Colonic mucosa (tissue), 4 donors: ENCODE measurements at places on chromosomes 2 and 18. TPM values are rescaled to one million over a fixed set of nuclear protein-coding genes. Genes with fewer than 3 reads are reported as not detected.

DNA sequence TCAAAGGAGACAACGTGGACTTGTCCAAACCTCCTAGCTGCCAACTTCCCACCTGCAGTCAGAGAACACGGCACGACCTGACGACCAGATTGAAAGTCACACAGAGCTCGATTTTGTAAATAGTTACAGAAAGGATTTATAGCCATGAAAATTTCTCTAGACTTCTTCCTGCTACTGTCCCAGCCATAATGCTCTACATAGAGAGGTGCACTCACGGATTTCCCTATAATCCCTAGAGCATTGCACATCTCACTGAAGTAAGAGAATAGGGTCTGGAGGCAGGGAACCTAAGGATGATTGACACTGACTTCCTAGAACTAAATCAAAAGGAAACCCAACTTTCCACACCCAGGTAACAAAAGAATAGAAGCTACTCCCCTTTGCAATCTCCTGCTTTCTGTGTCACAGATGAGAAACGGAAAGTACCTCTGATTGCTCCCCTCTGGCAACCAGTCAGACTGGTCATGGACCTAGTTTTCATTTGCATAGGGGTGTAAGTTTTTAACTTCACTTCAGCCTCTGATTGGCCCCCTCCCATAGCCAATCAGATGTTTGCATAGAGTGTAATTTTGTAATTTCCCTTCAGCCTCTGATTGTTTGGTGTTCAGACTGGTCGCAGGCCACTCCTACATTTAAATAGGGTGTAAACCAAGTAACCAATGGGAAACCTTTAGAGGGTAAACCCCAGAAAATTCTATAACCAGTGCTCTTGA, 58.6 kb upstream of the FBXO11 start:
- no peaks in the 10 kb centered on the region for H3K4me1 ChIP-seq
- no peaks in the 10 kb centered on the region for H3K27me3 ChIP-seq
- no peak overlapping the region for H3K27ac ChIP-seq
- H3K36me3 ChIP-seq: no peaks in the 10 kb centered on the region
- H3K4me3 ChIP-seq: no peak overlapping the region
- DNase-seq: peak; percentile 19

DNA sequence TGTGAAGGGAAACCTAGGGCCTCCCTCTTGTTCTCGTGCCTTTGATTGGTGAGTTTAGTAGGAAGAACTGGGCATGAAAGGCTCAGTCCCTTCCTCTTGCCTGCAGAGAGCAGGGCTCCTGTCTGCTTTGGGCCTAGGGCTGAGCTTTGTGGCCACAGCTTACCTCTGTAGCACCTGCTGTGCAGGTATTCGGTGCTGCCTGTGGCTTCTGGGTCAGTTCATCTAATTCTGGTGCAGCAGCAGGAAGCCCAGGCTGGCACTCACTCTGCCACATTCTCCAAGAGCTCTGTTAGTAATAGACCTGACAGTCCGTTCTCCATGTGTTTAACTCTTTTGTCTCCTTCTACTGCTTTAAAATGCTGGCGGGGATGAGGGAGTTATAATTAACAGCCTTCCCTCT, 96.5 kb downstream of the DLGAP1 start:
- no peak overlapping the region for H3K27ac ChIP-seq
- H3K27me3 ChIP-seq: no peaks in the 10 kb centered on the region
- no peaks in the 10 kb centered on the region for H3K36me3 ChIP-seq
- H3K4me3 ChIP-seq: no peak overlapping the region
- no peaks in the 10 kb centered on the region for H3K4me1 ChIP-seq
- DNase-seq: no peak

DNA sequence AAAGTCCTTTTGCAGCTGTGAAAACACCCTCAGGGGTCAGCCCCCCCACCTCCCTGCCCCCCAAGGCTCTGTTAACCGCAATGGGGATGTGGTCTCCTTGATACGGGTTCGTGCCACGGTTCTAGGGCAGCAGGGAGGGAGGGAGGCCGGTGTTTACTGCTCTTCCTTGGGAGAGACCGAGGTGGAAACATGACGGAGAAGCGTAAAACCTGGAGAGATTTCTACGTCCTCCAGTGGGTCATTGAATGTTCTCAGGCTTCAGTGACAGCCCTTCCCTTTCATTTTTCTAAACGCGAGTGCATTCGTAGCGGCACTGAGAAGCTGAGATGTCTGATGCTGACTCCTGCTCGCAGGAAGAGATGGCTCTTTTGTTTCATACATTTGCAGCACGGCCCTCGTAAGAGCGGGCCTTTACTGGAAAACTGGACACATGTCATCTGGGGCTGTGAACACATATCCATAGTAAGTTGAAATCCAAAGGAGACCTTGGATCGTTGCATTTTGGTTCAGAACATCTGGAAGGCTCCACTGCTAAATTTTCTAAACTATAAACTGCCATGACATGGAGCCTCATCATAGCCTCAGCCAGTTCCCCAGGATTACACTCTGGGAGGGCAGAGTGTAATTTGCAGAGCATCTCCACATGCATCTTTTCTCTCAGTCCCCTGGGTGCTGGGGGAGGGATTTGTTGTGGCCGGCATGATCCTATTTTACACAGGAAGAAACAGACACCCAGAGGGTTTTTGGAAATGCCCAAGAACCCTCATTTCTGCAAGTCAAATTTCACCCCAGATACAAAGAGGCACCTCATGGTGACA, 40.6 kb upstream of the HDAC4 start:
- no peak for DNase-seq
- H3K4me1 ChIP-seq: no peaks in the 10 kb centered on the region
- H3K4me3 ChIP-seq: no peak overlapping the region
- peaks cover 10% of the 10 kb centered on the region for H3K27me3 ChIP-seq
- H3K36me3 ChIP-seq: no peaks in the 10 kb centered on the region

GRCh38 chr2:182952741-182953450, 85.4 kb downstream of the NCKAP1 start:
- H3K4me3 ChIP-seq: no peak overlapping the region
- no peaks in the 10 kb centered on the region for H3K4me1 ChIP-seq
- H3K27ac ChIP-seq: no peak overlapping the region
- H3K36me3 ChIP-seq: no peaks in the 10 kb centered on the region
- DNase-seq: no peak
- H3K27me3 ChIP-seq: no peaks in the 10 kb centered on the region

DNA sequence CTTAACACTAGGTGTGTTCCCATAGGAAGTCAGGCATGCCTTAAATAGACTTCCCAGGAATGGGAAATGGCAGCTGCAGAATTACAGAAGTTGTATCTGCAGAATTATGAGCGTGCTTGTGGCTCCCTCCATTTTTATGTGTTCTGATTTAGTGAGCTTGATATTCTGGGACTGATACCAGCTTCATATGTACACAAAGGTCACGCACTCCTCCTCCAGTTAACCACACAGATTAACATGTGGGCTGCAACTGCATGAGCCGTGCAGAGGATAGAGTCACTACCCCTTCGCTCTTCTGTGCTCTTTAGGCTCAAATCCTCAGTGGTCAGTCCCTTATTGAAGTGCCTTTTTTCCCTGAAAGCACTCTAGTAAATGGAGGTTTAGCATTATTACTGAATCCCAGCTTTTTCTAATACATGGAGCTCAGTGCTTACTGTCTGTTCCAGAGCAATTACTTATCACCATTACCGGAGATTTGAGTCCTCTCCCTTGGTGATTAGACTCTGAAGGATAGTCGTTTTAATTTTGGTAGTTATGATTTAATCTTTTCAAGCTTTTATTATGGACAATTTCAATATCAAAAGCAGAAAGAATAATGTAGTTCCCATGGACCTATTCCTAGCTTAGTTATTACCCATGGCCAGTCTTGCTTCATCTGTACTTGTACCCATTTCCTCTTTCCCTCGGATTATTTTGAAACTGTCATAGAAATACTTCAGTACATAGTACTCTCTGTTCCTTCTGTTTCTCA, 238.3 kb downstream of the PRKCE start:
- H3K27ac ChIP-seq: no peak overlapping the region
- DNase-seq: no peak
- H3K4me1 ChIP-seq: peaks cover 4% of the 10 kb centered on the region
- no peaks in the 10 kb centered on the region for H3K27me3 ChIP-seq
- H3K4me3 ChIP-seq: no peak overlapping the region

DNA sequence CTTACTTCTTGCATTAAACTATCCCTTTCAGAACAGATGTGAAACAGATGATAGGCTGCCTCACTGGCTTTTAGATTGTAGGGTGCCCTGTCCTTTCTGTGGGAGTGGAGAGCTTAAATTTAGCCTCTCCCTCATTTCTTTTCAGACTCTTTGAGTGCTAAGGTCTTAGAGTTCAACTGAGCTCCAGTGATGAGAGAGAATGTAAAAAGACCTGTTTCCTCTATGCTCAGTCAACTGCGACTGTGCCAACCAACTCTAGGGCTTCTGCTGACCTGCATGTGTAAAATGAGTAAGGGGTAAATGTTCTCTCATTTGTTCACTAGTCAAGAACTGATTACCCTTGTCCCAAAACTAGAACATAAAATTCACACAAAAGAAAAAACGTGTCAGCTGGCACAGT, 104.8 kb upstream of the TGFA start:
- H3K4me1 ChIP-seq: no peaks in the 10 kb centered on the region
- H3K27ac ChIP-seq: no peak overlapping the region
- no peaks in the 10 kb centered on the region for H3K27me3 ChIP-seq
- DNase-seq: no peak
- no peaks in the 10 kb centered on the region for H3K36me3 ChIP-seq

DNA sequence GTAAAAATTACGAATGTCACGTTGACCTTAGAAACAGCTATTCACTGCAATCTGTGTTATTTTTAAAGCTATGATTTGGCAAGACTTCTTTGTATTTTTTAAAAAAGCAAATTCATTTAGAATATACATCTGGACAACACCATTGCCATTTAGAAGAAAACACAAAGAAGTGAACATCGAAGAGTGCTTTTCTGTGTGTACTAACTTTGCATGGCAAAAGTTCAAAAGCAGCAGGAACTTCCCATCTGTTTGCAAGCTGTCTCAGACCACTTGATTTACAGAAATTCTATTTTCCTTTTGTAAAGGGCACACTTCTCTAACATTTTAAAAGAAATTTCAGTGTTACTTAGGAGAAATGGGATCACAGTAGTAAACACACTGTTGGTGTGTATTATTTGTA, 145.9 kb downstream of the CALCRL start:
- no peak overlapping the region for H3K27ac ChIP-seq
- no peaks in the 10 kb centered on the region for H3K36me3 ChIP-seq
- no peaks in the 10 kb centered on the region for H3K27me3 ChIP-seq
- H3K4me1 ChIP-seq: no peaks in the 10 kb centered on the region

BOLL gene
- not detected for total RNA-seq

GRCh38 chr2:166375195-166375735, 479 bp downstream of the SCN9A start:
- H3K27ac ChIP-seq: peak overlapping the region; percentile 79
- no peaks in the 10 kb centered on the region for H3K4me1 ChIP-seq
- no peaks in the 10 kb centered on the region for H3K27me3 ChIP-seq
- no peaks in the 10 kb centered on the region for H3K36me3 ChIP-seq
- DNase-seq: peak; percentile 50
- H3K4me3 ChIP-seq: peak overlapping the region; percentile 50

DNA sequence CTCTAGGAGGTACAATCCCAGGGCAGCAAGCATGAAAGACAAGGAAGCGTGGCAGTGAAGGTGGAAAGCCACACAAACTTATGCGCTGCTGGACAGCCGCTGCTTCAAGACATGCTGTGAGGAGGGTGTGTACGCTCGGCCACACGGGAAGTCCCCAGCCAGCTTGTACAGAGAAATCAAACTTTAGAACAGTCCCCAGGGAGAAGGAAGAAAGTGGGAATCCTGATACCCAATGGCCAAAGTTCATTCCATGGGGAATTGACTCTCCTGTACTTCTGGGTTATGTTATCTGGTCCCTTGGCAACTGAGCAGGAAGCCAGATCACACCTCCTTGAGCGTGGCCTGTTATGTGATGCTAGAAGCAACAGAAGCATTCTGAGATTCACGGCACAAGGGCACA, 86.1 kb upstream of the BOD1L2 start:
- H3K27me3 ChIP-seq: no peaks in the 10 kb centered on the region
- H3K4me1 ChIP-seq: no peaks in the 10 kb centered on the region
- no peak overlapping the region for H3K27ac ChIP-seq
- no peaks in the 10 kb centered on the region for H3K36me3 ChIP-seq
- no peak for DNase-seq

DNA sequence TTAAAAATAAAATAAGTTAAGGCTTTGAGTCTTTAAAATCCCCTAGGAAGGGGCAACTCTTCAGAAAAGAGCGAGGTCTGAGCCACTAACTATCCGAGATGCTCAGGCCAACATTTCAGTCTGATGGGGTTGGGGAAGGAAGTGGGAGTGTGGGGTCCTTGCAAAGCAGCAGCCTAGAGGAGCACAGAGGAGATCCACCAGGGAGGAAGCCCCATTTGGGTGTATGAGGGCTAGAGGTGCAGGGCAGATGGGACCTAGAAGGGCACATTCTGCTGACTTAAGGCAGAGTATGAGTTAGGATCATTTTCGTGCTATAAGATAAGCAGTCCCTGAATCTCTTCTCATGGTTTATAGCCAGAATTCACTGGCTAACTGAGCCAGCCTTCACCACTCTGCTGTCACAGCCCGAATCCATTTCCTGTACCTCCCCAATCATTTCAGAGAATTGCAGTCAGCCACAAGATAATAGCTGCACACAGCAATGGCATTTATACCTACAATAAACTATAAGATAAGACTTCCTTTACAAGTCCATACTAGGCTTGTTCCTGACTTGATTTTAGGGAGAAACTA, 37.0 kb downstream of the MRPL30 start:
- no peak overlapping the region for H3K4me3 ChIP-seq
- no peaks in the 10 kb centered on the region for H3K36me3 ChIP-seq
- no peaks in the 10 kb centered on the region for H3K27me3 ChIP-seq
- peak overlapping the region; percentile 38 for H3K27ac ChIP-seq
- peak; percentile 36 for DNase-seq

CLEC4F gene
- total RNA-seq: not detected
